ENCODE measurements at places on chromosomes 11 and 22.

DNA sequence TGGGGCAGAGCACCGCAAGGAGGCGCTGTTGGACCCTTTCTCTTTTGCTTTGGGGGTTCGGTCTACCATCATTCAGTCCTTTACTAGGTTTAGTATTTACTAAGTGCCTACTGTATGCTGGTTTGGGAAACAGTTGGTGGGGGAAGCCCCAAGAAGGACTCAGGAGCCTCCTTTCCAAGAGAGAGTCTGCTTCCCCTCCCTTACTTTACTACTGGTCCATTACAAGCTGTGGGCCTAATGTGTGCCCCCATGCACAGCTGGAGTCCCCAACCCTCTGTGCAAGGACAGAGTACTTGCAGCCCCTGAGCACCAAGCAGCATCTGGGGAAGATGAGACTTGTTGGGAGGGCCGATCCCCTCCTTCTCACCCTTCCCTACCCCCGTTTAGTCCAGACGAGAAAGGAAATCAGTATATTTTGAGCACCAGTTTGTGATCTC lies 876 bp upstream of the UBE2L6 start:
- DNase-seq: peak; percentile 90

DNA sequence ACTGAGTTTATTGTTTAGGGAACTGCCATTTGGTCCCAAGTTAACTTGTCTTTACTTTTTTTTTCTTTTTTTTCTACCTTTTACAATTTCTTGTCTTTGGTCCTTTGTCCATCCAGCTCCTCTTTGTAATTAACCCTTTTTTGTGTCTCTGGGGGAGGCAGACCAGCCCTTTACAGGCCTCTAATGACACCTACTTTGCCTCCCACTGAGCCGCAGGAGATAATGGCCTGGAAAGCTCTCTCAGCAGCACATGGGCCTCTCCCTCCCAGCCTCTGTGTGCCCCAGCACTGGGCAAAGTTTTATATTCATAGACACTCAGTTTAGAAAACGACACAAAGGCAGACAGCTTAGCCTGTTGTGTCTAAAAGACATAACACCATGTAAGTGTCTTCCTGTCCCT lies 480.4 kb downstream of the SOX6 start:
- no peak for DNase-seq

GRCh38 chr11:65712633-65713076 lies 603 bp downstream of the KAT5 start:
- DNase-seq: no peak

DNA sequence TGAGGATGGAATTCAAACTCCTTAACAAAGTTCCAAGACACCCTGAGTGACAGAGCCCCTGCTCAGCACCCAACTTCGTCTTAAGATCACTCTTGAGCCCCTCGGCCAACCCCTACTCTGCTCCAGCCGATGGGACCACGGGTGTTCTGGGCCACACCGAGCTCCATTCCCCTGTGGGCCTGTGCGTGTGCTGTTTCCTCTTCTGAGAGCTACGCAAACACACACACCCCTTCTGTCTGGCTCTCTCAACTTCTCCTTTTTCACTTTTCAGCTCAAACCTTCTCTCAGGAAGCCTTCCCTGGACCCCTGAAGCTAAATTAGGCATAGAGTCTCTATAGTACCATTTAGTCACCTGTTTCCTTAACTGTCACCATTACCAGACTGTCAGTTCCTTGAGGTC lies 37.5 kb upstream of the NNMT start:
- no peak for DNase-seq

- no peak for DNase-seq
Measured at GRCh38 chr11:17014321-17014832, at the start of gene PLEKHA7. Gene PLEKHA7 (minus strand): TSS chr11:17014414. CDS start chr11:17014401, 13 bp downstream.

GRCh38 chr11:10809373-10810160 lies 841 bp upstream of the EIF4G2 start:
- no peak for DNase-seq

GRCh38 chr11:93501856-93502255 lies 41.3 kb downstream of the SMCO4 start:
- no peak for DNase-seq

GRCh38 chr11:73047773-73048371 lies 94.2 kb downstream of the FCHSD2 start:
- no peak for DNase-seq

DNA sequence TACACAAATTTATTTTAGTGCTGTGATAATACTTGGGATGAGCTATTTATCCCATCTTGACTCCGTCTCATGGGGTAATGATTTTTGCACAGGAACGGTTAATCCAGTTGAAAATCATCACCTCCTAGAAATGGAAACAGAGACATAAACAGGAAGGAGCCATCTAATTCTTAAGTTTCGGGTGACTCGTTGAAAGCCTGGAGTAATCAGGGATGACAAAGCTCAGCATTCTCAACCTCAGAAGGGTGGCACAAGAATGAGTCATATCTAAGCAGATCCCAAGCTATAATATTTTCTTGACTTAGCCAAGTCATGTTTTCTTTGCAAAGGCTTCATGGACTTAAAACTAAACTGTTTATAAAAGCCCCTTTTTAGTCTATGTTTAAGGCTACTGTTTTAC lies 280.8 kb upstream of the CCDC90B start:
- no peak for DNase-seq

DNA sequence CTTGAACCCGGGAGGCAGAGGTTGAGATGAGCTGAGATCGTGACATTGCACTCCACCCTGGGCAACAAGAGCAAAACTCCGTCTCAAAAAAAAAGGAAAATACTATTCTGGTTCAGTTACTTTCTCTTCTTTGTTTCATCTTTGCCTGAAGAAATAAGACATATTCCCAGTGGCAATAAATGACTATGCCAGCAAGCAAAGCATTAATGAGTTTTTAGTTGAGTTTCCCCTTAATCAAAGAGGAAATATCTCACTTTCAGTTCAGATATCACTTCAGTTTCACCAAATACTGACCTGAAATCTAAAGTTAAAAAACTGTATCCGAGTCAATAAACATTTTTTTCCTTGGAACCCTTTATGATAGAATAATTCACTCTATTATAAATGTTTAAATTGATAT lies 10.4 kb downstream of the PISD start:
- DNase-seq: no peak

- no peak for DNase-seq
Measured at GRCh38 chr11:93389737-93390136, 59.2 kb downstream of the DEUP1 start.

- DNase-seq: peak; percentile 2
Measured at GRCh38 chr11:125995313-125995712, 49.5 kb downstream of the VSIG10L2 start.

GRCh38 chr11:17505146-17505545 lies 28.5 kb upstream of the ABCC8 start:
- no peak for DNase-seq

DNA sequence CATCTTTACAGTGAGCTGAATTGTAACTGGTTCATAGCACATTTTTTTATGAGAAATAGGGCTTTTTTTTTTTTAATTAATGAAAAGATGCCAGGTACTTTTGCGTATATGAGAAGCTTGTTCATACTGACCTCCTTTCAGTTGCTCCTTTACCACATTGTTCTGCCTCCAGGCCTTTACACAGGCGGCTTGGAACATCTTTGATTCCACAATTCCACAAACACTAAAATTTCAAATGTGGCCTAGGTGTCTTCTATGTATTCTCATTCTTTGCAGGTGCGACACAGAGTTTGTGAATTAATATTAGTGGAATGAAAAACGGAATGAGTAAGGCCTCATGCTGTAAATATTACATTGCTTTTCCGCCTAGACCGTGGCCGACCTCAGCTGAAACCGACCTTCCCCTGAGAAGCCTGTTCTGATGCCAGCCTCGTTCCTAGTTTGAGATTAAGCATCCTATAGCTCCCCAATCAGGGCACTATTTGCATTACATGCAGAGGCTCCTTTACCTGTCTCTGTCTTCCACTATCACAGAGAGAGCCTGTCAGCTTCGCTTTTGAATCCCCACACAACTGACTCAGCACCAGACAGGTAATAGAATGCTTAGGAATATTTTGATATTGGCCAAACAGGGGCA lies 125.8 kb downstream of the LDLRAD3 start:
- no peak for DNase-seq

DNA sequence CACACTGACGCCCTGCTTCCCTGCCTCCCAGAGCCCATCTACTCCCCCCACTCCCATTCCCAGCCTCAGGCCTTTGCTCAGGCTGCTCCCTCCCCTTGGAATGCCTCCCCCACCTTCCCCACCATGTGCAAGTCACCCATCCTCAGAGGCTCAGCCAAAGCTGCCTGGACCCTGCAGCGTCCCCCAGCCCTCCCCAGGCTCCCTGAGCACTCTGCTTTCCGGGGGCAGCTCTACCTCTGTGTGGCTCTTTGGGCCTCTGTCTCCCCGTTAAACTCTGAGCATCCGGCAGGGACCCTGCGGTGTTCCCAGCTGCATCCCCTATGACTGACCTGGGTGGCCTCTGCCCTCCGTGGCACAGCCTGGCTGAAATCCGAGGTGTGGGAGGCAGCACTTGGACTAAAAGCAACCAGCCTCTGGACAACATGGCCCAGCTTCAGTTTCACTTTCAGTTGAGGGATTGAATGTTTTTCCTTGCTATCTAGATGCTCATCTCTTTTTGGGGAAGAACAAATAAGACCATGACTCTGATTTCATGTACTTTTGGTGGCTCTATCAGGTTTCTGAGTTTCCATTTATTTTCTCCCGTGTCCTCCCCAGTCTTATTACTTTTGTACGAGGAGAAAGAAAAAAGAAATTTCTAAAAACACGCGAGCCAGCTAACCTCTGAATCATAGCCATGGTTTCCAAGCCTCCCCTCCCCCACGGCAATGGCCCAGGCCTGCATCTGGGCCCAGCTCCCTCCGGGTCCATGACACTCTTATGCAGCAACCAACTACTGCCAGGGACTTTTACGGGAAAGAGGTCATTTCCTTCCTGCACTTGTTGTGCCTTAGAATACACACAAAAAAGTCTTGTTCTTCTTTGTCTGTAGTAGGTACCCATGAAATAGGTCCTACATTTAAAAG lies 3.8 kb downstream of the APOL3 start:
- peak; percentile 59 for DNase-seq

GRCh38 chr11:7973011-7973410 lies 7.8 kb upstream of the NLRP10 start:
- no peak for DNase-seq

DNA sequence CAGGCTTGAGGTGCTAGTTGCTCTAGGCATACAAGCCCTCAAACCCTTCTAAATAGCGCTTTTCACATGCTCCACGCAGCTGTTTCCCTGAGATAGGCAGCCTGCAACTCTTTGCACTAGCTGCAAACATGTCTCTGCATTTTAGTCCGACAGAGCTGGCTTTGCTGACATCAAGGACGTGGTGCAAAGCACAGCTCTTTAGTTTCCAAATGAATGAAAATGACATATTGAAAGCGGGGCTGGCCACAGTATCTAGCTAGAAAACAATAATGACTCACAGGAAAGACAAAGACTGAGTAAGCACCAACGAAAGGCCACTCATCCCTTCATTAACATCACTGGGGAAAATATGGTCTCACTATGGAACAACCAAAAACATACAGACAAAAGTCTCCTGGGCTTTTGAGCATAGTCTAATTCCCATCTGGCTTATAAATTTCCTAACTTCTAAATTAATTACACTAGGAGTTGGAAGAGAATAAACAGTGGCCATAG lies 15.3 kb upstream of the ZC3H12C start:
- DNase-seq: no peak

- no peak for DNase-seq
Measured at GRCh38 chr11:10301656-10302358, 3.1 kb upstream of the ADM start.

- no peak for DNase-seq
Measured at GRCh38 chr11:20598492-20598891, 916 bp upstream of the SLC6A5 start.

- DNase-seq: no peak
Measured at GRCh38 chr11:83070731-83071566, 748 bp downstream of the RAB30 start.

DNA sequence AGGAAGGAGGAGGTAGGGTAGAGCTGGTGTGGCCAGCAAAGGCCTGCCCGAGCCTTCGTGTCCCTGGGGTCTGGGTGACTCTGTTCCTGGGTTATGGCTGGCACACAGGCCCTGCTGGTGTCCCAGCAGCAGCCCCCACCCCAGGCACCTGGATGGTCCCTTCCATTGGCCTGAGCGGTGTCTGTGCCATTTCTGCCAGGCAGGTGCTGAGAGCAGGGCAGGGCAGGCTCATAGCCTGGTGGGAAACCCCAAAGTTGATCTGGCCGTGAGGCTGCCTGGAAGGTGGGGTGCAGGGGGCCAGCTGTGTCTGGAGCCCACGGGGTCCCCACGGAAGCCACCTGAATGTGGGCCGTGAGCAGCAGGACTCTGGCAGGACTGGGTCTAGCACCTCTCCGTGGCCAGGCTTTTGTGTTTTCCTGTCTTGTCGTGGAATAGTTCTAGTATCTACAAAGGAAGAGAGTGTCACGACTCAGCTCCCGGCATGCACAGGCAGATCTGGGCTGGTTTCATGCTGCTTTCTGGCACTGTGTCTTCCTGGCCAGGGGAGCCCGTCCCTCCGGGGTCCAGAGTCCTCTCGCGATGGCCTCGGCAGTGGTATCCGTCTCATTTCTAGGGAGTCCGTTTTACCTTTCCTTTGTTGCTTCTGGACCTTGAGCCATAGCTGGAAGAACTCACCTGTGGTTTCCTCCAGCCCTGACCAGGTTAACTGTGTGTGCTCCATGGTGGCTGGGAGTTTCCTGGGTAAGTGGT lies 83.7 kb downstream of the KCNQ1 start:
- DNase-seq: no peak

GRCh38 chr11:19389787-19390303 lies 149.1 kb upstream of the E2F8 start:
- no peak for DNase-seq

- no peak for DNase-seq
Measured at GRCh38 chr22:23305922-23306374, 125.6 kb downstream of the BCR start.

DNA sequence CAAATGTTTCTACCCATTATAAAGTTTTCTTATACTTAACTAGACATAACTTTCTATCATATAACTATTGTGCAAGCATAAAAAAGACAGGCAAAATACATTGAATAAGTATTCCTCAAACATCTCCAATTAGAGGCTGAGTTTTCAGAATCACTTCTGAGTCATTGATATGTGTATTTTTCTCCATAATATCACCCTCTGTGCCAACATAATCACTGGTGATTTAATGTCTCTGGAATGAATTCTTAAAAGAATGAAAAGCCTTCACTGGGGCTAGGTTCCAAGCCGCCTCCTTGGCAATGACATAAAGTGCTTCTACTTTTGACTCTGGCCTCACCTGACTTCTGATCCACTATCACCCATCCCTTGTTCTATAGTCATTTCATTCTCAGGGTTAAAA lies 197.0 kb upstream of the E2F8 start:
- no peak for DNase-seq
